A549 (cell line): ENCODE measurements at places on chromosomes 11 and 22.

DNA sequence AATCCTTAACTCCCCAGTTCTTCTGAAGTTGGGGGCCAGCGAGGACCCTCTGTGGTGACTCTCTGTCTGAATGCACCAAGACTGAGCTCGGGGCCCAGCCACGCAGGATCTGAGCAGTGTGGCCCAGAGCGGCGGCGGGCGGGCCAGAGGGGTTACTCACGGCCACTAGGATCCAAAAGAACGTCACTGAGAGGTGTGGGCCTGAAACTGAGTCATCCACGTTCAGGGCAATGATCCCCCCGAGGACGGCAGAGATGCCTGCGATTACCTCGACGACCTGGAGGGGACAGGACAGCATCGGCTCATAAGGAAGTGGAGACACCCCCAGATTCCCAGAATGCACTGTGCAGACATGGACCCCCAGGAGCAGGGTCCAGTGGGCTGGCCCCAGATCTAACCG lies 11.2 kb downstream of the MLC1 start:
- DNase-seq = no peak

- DNase-seq = no peak
Observed at GRCh38 chr22:41781507-41781906, 19.0 kb upstream of the CCDC134 start.

GRCh38 chr22:45933506-45934167 lies 43.3 kb downstream of the WNT7B start:
- no peak for DNase-seq

GRCh38 chr22:44352378-44353035 lies 39.8 kb upstream of the SHISAL1 start:
- no peak for DNase-seq
